ENCODE measurements at places on chromosomes 12 and 14. TPM values are rescaled to one million over a fixed set of nuclear protein-coding genes. Genes with fewer than 3 reads are reported as not detected.

DNA sequence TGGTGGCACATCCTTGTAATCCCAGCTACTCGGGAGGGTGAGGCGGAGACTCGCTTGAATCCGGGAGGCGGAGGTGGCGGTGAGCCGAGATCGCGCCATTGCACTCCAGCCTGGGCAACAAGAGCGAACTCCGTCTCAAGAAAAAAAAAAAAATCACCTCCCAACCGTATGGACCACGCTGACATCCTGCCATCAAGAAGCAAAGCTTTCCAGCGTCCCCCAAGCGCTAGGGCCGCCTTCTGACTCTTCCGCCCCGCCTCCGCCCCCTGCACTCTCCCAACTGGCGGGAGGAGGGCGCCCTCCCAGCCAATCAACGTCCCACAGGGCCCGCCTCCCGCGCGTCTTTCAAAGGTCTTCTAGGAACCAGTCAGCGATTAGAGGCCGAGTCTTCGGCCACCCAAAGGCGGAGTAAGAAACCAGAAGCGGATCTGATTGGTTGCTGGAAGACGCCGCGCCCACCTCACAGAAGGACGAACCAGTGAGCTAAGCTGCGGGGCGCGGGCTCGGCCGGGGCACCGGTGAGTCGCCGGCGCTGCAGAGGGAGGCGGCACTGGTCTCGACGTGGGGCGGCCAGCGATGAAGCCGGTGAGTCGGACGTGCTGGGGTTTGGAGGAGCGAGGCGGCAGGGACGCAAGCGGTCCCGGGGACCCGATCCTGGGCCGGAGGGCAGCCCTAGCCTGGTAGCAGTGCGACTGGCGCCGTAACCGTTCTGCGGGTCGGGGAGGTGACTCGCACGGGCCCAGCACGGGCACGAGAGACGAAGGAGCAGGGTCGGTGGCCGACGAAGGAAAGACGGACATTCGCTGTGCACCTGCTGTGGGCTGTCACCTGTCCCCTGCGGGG lies at the start of gene CDKN3:
Gene CDKN3 (plus strand): TSS at position 515 of the 843 bp plus-strand sequence. CDS start 62 bp downstream, at position 577.
- peak within 1 kb of the TSS; percentile 37 for H3K27ac ChIP-seq
- peaks cover 16% of the 10 kb centered on the region for H3K4me1 ChIP-seq
- DNase-seq: peak; percentile 100
- H3K27me3 ChIP-seq: no peaks in the 10 kb centered on the region

- peak overlapping the region; percentile 43 for H3K27ac ChIP-seq
- peak; percentile 75 for DNase-seq
- no peaks in the 10 kb centered on the region for H3K36me3 ChIP-seq
- H3K4me3 ChIP-seq: peak overlapping the region; percentile 80
These were observed 482 bp upstream of the IFI27L2 start for GRCh38 chr14:94129758-94130414.

- H3K27ac ChIP-seq: no peak overlapping the region
- H3K27me3 ChIP-seq: peaks cover 8% of the 10 kb centered on the region
- no peak for DNase-seq
- H3K4me1 ChIP-seq: no peaks in the 10 kb centered on the region
- H3K4me3 ChIP-seq: no peak overlapping the region
These were observed 100.6 kb upstream of the BCL2L14 start for GRCh38 chr12:11970155-11970520.

GRCh38 chr14:73751157-73751691 lies 37.0 kb upstream of the PNMA1 start:
- no peaks in the 10 kb centered on the region for H3K27me3 ChIP-seq
- no peak overlapping the region for H3K4me3 ChIP-seq
- peaks cover 12% of the 10 kb centered on the region for H3K36me3 ChIP-seq
- H3K27ac ChIP-seq: peak overlapping the region; percentile 89

GRCh38 chr12:13027508-13027907 lies 16.7 kb upstream of the FAM234B start:
- DNase-seq: no peak
- no peak overlapping the region for H3K27ac ChIP-seq
- H3K4me3 ChIP-seq: no peak overlapping the region
- no peaks in the 10 kb centered on the region for H3K4me1 ChIP-seq

Gene WNT5B
- 0.44 TPM for total RNA-seq

Gene OAS2
- total RNA-seq: 0.71 TPM

Gene TMEM179
- total RNA-seq: not detected

Gene RNASE2
- total RNA-seq: not detected

Gene FSCB
- total RNA-seq: not detected

Gene ADCY6
- 33.2 TPM for total RNA-seq

Gene CCDC196
- total RNA-seq: not detected

Gene RNF212B
- total RNA-seq: not detected

Gene LRTM2
- not detected for total RNA-seq

Data from MCF 10A (cell line).